ENCODE measurements at places on chromosomes 5 and 9. TPM values are rescaled to one million over a fixed set of nuclear protein-coding genes. Genes with fewer than 3 reads are reported as not detected.

DNA sequence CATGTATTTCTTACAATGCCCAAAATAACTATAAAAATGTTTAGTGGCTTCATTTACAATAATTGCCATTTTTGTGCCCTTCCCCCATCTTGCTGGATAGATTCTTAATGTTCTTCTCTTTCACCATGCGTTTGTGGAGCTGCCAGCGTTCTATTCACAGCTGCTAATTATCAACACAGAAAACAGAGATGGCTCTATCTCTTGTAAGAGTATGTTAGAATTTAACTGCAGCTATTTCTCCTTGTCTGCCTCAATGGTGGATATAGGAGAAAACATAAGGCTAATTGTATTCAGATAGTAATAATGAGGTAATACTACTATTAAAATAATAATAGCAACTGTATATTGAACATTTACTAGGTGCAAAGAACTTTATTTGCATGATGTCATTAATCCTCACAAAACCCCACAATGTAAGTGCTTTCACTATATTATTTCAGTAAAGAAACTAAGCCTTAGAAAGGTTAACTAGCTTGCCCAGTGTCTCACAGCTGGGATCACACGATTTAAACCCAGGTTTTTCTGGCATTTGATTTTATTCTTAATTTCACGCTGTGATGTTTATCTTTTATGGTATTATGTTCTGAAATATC, 50.1 kb downstream of the JAKMIP2 start:
- DNase-seq = no peak

- DNase-seq = no peak
Measured at GRCh38 chr5:73625372-73625943, 538 bp upstream of the ARHGEF28 start.

DNA sequence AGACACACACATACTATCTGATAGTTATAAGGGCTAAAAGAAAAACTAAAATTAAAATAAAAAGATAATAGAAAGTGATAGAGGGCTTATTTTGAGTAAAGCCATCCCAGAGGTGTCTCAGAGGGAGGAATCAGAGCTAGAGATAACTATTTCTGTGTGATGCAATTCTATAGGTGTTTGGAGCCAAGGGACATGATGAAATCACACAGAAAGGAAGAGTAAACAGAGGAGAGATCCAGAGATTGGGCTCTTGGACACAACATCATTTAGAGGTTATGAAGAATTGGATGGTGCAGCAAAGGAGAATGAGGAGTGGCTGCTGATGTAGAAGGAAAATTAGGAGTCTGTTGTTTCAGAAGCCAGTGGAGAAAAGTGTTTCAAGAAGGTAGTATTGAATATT, 393.5 kb downstream of the DIRAS2 start:
- no peak for DNase-seq

CFAP77 gene
- total RNA-seq = 0.52 TPM

DNA sequence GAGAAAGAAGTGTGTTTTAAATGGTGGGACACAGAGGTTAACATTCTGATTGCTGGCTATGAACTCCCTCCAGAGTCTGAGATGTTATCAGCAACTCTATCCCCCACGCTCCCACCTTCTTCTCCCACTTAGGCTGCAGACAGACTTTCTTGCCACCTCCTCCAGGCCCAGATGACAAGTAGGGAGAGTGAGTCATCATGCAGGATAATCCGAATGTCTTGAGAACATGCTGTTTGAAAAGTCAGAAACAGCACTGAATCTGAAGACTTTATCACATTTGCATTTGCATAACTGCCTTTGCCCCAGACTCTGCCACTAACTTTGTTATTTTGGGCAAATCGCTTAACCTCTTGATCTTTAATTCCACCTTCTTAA, 139.8 kb downstream of the ESM1 start:
- no peak for DNase-seq

SLC6A18 gene
- not detected for total RNA-seq

FOXD4 gene
- not detected for total RNA-seq

GRCh38 chr9:20684875-20685696, 1.0 kb downstream of the FOCAD start:
- no peak for DNase-seq

- no peak for DNase-seq
Measured at GRCh38 chr9:33318225-33318624, 27.9 kb downstream of the NFX1 start.

FAM163B gene
- total RNA-seq = 0.38 TPM

DNA sequence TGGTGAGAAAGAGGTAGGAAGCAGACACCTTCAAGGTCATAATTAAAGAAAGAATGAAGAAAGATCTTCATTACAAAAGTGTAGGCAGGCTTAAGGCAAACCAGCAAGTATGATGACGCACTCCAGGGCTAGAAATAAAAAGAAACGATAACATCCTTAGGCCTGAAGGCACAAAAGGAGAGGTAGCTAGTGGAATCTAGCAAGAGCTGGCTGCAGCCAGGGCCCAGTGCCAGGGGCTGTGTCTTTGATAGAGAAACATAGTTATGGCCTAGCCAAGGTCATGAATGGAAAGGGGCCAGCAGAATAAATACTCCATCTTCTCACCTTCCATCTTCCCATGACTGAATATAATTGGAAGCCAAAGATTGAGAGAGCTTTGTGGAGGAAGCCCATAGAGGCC, 6.8 kb upstream of the SH3TC2 start:
- no peak for DNase-seq

DNA sequence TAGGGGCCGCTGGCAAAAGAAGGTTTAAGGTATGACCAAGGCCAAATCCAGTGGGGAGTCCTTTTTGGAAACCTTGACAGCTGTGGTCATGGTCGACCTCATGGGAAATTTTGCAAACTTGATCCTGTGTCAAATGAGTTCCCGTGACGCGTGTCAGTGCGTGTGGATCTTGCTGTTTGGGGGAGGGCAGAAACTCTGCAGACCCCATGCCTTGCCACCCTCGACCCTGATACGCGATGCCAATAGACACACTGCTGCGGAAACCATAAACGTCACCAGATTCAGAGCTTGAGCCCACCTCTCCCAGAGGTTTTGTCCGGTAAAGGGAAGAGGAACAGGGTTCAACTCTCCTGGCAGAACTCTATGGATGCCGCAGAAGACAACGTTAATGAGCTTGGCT, 104.7 kb downstream of the ADAMTS2 start:
- DNase-seq = no peak

Data from H1 (cell line).